ENCODE measurements at places on chromosomes 7 and 10.

GRCh38 chr10:119737823-119738222, 12.0 kb downstream of the INPP5F start:
- no peak for DNase-seq

DNA sequence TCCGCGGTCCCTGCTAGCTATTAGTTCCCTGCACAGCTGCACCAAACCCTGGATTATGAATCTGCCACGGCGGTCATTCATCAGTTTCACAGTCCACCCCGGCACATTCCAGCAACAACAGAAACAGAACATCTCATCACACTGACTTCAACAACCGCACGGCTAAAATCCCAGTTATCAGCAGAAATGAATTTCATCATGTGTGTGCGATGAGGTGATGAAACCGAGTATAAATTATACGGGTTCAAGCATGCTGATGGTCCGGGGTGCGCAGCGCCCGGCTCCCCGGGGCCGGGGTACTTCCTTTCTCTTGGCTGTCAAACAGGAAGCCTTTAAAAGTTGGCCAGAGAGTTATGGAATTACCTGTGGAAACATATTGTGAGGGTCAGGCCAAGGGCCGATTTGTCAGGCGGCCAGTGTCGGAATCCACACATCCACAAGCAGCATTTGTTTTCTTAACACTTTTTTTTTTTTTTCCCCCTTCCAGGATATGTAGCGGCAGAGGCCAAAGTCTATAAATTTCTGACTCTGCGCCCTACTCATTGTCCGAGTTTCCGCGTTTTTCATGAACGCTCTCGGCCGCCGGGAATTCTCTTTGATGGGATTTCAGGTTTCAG, 420.9 kb upstream of the MGMT start:
- DNase-seq, result no peak

DNA sequence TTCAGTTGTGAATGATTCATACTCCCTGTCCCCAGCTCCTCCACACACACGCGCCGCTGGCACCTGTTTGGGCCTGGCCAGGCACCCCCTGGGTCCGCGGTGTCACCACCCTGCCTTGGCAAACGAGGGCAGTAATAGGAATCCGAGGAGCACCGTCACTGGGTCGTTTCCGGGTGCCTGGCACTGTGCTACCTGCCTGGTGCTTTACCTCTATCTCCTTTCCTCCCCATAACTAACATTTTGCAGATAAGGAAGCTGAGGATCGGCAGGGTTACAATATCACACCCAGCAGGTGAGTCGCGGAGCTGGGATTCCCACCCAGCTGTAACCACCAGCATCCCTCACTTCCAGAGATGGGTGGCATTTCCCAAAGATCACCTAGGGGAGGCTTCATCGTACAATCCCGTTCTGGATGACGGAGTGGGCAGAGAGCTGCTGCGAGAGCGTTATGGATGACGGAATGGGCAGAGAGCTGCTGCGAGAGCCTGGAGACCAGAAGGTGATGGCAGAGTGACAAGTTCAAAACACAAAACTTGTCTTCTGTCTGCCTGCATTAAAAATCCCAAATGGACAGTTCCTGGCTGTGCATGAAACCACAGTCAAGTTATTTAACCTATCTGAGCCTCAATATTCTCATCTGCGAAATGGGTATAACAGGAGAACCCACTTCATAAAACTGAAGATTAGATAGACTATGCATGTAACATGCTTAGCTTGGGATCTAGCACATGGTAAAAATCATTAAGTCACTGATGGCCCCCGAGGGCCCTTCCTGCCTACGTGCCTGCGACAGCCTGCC, 1.1 kb upstream of the HSPA12A start:
- no peak for DNase-seq

DNA sequence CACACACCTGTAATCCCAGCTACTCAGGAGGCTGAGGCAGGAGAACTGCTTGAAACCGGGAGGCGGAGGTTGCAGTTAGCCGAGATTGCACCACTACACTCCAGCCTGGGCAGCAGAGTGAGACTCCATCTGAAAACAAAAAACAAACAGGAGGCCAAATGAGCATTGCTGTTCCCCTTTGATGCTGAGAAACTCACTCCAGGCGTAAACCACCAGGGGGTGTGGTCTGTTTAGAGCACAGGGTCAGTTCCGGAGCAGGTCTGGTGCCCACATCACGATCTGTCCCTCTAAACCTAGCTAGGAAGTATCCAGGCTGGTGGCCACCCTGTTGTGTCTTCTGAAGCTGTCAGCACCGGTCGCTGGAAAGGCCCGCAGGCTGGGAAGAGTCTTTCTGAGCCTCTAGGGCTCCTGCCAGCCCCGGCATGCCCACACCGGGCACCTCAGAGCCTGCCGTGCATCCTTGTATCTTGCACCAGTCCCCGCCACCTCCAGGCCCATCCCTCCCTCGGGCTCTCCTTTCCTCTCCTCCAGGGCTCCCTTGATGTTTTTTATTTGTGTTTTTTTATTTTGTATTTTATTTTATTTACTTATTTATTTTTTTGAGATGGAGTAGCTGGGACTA, 66.3 kb upstream of the SH2B2 start:
- DNase-seq, result no peak

DNA sequence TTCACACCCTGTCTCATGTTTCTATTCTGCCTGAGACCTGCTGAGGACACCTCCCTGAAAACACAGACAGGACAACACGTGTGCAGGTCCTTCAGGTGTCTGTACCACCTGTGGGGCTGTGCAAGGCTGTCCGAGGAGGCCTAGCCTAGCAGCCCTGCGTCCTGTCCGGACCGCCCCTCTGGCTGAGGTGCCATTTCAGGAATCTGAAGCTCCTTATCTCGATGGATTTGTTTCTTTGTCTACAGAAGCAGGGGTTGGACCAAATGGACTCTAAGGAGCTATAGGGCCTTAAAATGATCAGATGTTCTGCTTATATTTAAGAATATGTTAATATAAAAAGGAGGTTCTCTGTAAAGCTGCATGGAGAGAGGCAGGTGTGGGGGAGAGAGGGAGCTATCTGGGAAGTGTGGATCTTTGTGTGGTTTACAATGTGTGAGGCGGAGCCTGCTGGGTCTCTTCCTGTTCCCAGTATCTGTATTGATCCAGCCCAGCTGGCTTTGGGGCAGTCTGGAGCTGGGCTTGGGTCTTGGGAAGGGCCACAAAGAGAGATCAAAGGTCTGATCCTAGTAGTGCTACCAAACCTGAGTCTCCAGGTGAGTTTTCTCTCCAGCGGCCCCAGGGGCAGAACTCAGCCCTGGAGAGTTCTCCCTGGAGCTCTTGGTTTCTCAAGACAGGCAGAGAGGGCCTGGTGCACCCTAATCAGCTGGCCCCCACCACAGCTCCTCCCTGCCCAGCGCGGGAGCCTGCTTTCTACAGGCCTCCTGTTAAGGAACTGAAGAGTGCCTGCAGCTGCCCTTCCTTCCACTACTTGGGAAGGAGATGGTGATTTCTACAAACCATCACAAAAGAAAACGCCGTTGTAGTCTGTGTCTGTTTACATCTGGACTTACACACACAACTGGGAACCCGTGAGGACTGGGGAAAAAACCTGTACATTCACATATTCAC, 3.4 kb upstream of the MNX1 start:
- DNase-seq, result no peak

DNA sequence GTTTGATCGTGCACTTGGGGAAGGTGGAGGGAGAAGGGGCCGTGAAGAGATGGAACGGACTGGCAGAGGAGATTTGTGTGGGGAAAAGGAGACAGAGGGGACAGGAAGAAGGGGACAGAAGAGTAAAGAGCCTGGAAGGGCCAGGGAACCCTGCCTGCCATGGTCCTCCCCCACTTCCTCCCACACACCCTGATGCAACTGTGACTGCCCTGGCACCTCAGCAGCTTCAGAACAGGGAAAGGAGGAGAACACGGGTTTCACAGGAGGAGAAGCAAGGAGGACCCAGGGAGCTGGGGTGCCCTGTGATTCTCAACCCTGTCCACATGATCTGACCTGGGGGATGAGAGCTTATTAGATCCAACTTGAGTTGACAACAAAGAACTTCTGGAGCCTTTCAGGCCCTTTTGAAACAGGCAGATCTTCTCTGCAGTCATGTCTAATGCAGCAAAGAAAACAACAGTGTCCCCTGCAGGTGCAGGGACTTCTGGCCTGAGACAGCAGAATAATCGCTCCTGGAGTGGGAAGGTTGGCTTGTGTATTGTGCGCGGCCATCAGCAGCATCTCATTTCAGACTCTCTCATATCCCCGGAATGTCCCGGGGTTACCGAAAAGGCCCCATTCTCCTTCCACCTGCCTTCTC, 421.6 kb downstream of the PAXIP1 start:
- no peak for DNase-seq

DNA sequence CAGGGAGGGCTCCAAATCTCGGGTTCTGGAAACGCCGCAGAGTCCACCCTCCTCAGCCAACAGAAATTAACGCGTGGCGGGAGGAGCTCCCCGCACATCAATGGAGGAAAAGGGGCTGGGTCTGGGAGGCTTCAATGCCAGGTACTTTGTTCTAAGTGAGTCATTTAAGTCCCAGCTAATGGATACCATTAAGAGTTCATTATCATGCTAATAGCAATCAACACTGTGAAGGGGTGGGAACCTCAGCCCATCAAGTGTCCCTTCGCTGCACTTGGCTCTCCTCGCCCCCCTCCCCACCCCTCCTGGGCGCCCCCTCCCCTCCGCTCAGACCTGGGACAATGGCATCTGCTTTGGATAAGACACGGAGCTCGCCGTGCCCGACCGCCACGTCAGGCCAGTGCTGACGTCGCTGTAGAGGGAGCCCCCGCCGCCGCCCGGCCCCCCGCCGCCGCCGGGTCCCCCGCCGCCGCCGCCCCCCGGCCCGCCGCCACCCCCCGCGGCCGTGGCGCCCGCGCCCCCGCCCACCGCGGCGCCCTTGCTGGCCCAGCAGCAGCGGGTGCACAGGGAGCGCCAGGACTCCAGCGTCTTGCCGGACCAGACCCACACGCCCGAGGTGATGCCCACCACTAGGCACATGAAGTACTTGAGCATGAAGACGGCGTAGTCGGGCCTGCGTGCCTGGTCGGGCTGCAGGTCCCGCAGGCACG, 2.9 kb downstream of the FZD8 start:
- DNase-seq, result no peak

- no peak for DNase-seq
These were observed 19.6 kb downstream of the FRMPD2 start for GRCh38 chr10:48254750-48255512.

Data from stimulated activated CD8-positive, alpha-beta memory T cell treated with anti-CD3 and anti-CD28 coated beads, Interleukin-4, amount 100 ng/mL, for 4 hours (primary cell).